ENCODE measurements at places on chromosomes 6 and 20.

GRCh38 chr6:43951063-43951755 is 176.0 kb downstream of the MRPL14 start:
- DNase-seq, result no peak

GRCh38 chr6:48619771-48620170 is 508.8 kb upstream of the PTCHD4 start:
- no peak for DNase-seq

- DNase-seq, result no peak
Measured at GRCh38 chr6:128509709-128510108, 10.7 kb downstream of the PTPRK start.

GRCh38 chr20:46243707-46244628 is 64.3 kb downstream of the CDH22 start:
- DNase-seq, result no peak

DNA sequence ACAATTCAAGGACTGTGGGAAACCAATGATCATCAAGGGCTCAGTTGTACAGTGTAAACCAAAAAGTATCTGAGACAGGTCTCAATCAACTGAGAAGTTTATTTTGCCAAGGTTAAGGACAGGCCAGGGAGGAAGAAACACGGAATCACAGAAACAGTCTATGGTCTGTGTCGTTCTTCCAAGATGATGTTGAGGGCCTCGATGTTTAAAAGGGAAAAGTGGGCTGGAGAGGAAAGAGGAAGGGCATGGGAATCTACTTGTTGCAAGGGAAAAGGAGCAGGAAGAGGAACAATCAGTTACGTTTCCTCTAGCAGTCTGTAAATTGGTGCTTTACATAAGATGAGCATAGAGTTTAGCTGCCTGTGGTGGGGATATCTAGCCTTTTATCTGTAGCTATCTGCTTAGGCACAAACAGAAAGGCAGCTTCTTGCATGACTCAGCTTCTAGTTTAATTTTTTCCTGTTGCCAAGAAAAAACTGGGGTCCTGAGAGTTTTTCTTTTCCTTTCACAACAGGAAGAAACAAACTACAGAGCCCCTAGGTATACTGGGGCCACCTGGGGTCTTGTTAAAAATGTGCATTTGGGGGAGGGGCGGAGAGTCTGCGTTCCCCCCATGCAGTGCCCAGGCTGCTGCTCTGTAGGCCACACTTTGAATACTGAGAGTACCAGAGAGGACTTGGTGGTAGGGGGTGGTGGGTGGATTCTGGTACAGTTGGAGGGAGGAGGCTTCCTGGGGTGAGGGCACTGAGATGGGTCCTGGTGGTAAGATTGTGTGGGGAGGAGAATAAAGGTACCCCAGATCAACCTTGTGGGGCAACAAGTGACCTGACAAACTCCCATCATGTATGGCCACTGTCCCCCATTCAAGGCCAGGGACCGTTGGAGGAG is 35.3 kb upstream of the EZR start:
- no peak for DNase-seq

DNA sequence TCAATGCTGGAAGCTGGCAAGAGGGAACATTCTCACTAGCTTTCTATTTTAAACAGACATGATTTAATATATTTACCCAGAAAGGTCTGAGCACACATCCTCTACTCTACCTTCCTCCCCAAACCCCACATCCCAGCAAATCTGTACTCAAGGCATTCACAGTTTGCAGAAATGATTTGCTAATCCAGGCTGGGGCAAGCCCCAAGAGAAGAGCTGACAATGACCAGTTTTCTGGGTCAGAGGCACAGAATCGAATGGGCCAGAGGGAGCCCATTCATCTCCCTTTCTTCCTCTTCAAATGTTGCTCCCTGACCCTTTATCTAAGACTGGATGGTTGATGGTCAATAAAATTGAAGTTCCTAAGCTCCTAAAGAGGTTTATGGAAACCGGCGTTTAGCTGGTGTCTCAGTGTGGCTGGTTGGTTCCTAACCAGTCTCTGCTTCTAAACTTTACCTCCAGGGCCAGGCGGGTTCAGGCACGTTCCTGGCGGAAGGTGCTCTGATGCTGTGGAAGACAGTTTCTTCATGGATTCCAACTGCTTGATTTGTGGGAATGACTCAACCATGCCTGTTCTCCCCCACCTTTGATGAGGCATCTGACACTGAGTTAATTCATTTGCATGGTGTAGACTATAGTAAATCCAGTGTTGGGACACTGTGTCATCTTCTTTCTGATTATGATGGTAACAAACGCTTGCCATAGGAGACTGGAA is 96.4 kb upstream of the IYD start:
- DNase-seq, result no peak

GRCh38 chr6:68192988-68193387 is 442.1 kb upstream of the ADGRB3 start:
- DNase-seq, result no peak

Data from stimulated activated CD4-positive, alpha-beta T cell treated with anti-CD3 and anti-CD28 coated beads, Interleukin-4, amount 100 ng/mL, for 24 hours (primary cell).